ENCODE measurements at places on chromosomes 11 and 22.

DNA sequence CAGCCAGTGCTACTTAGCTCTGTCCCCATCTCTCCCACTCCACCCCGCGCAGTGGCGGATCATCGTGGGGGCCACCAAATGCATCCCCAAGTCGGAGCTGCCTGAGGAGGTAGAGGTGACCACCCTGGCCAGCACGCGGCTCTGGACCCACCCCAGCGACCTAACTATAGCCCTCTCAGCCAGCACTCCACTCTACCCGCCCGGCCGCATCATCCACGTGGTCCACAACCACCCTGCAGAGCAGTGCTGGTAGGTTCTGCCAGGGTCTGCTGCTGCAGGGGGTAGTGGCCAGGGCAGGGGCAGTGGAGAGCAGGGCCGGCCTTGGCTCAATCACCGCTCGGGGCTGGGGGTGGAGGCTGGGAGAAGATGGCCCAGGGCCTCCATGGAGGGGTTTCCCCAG is 13.0 kb upstream of the MYRF start:
- DNase-seq, result no peak

DNA sequence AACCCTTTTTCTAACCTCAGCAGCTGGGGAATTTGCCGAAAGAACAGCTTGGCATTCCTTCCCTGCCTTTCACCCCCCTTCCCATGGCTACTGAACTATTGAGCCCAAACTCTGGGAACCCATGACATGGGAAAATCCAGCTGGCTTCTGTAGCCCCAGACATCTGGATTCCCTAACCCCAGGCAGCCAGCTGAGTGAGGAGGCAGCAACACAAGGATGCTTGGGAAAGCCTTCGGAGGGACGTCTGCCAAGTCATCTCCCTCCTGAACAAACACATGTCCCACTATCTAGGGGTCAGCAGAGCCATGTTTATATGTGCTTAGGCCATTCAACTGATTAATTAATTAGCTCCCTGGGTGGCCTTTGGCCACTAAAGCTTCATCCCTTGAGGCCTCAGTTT is 21.6 kb downstream of the LRRC55 start:
- DNase-seq, result no peak

DNA sequence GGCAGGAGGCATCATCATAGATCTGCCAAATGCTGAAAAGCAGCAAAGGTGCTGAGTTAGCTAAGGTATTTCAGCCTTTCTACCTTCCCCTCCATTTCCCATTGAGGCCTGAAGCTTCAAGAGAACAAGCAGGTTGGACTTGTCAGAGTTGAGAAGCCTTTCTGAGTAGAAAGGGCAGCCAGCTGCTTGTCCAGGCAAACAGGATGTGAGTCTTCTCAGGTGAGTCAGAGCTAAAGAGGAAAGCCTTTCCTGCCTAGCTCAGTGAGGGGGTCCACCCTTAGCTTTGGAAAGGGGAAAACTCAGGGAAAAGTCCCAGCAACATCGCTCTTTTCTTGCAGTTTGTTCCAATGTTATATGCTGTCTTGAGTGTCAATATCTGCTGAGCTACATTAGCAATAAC is 13.2 kb upstream of the MPZL2 start:
- no peak for DNase-seq

DNA sequence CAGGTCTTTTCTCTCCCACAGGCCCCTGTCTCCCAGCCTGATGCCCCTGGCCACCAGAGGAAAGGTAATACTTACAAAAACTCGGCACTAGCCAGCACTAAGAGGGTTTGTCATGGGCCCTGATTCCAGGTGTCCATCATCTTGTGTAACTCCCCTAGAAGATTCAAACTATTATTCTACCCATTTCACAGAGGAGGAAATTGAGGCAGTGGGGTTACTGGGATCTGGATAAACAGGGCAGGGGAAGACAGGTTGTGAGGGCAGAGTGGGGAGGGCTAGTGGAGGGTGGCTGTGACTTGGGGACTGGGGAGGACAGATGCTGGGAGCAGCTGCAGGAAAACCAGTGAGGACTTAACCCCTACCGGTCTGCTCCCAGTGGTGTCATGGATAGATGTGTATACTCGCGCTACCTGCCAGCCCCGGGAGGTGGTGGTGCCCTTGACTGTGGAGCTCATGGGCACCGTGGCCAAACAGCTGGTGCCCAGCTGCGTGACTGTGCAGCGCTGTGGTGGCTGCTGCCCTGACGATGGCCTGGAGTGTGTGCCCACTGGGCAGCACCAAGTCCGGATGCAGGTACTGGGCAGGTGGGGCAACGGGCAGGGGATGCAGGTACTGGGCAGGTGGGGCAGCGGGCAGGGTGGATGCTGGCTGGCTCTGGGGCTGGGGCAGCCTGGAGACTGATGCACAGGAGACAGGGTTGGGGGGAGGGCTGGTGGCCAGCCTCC is 1.2 kb downstream of the VEGFB start:
- no peak for DNase-seq

- DNase-seq, result no peak
Measured at GRCh38 chr11:14537134-14537599, 17.0 kb upstream of the PSMA1 start.

DNA sequence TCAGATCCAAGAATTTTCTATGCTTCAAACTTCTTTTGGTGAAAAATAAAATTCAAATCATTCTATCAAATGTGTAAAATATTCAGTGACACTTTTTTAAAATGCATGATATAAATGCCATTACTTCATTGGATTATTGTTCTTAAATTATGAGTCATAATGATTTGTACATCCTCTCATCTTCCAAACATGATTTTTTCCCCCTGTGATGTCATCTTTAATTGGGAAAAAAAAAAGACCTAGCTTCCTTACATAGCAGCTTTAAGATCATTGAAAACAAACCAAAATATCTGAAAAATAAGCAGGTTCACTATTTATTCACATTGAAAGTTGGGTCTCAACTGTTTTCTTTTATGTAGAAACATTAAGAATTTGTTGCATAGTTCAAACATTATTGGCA is 1549.4 kb downstream of the LRRC4C start:
- DNase-seq, result no peak

DNA sequence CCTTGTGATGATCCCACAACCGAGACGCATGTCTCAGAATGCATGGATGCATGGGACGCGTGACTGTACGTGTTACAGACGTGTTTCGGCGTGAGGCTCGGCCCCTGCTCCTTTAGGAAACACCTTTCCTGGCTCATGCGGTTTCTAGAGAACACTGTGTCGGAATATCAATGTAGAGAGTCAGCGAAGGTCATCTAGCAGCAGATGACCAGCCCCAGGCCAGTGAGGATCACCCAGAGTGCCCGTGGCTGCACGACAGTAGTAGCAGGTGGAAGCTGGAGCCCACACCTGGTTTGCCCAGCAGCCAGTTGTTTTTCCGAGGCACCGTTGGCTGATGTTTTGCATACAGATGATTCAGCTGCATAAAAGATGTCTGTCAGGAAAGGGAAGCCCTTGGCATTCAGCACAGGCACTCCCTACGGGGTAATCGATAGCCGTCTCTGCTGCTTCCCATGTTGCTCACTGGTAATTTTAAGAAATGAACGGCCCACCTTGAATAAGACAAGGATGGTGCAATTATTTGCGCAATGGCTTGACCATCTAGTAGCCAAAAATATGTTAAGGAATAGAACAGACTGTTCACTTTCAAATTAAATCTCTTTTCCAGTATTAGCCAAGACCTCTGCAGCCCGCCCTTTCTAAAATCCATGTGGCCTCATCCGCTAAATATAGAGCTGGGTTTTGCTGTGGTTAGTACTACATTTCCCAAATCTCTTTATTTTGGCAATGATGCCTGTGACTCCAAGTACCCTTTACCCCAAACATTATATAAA is 1.1 kb upstream of the CLTCL1 start:
- peak; percentile 31 for DNase-seq

DNA sequence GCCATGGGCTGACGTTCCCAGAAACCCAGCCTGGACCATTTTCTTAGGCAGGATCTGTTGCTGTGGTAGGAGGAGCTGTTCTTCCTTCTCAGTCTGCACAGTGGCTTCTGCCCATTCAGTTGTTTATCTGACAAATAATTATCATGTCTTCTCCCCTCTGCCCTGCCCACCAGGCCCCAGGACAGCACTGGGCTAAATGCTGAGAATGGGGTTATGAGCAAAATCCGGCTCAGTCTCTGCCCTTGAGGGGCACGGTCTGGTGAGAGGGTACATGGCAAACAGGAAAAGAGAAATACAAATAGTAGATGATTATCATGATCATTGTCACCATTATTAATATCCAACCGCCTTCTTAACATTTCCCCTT is 42.9 kb downstream of the C11orf96 start:
- no peak for DNase-seq

- DNase-seq, result peak; percentile 76
Measured at GRCh38 chr22:36258701-36259614, 6.0 kb downstream of the APOL1 start.

- DNase-seq, result no peak
Measured at GRCh38 chr22:43924877-43925276, 1.3 kb downstream of the PNPLA3 start.

- peak; percentile 1 for DNase-seq
Measured at GRCh38 chr22:49305966-49306631, 521.6 kb downstream of the BRD1 start.

- no peak for DNase-seq
Measured at GRCh38 chr11:94400050-94400449, 1.2 kb downstream of the GPR83 start.

DNA sequence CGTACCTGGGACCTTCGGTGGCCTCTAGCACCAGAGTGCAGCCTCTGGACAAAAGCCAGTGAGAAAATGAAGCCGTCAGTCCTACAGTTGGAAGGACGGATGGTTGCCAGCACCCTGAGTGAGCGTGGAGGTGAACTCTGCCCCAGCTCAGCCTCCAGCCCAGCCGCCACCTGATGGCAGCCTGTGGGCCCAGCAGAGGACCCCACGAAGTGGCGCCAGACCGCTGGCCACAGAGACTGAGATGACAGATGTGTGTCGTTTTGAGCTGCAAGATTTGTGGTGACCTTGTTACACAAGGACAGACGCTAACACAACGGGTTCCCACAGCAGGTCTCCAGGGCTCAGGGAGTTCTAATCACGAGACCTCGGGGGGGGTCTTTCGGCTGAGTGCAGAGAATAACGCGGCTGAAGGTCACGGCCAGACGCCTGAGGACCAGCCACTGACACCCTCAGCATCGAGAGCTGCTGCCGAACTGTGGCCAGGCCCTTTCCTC is 75.0 kb downstream of the BRD1 start:
- DNase-seq, result peak; percentile 22

- no peak for DNase-seq
Measured at GRCh38 chr22:45738206-45738605, 66.6 kb downstream of the ATXN10 start.

GRCh38 chr11:94727819-94728218 is 40.3 kb upstream of the AMOTL1 start:
- DNase-seq, result no peak

DNA sequence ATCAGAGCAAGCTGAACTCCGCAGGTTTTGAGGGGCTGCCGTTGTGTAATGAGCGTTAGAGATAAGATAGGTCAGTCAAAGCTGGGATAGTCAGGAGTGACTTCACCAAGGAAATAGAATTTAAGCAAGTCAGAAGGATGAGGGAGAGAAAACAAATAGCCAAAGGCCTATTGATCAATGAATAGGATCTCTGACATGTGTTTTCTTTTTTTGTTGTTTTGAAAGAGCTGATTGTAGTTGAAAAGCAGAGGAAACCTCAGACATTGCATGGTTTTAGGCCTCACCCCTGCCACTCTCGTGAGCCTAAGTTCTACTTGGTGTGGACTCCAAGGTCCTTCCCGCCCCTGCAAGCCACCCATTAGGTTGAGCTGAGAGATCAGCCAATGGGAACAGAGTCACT is 3.2 kb downstream of the EIF3L start:
- DNase-seq, result no peak

GRCh38 chr22:25853501-25854284 is 111.7 kb downstream of the MYO18B start:
- DNase-seq, result no peak

- DNase-seq, result no peak
Measured at GRCh38 chr11:67280788-67281551, 8.1 kb upstream of the ANKRD13D start.

GRCh38 chr11:10032935-10033334 is 261.1 kb downstream of the SBF2 start:
- no peak for DNase-seq

GRCh38 chr11:907668-908067 is 2.9 kb downstream of the CHID1 start:
- no peak for DNase-seq

- no peak for DNase-seq
Measured at GRCh38 chr22:49334976-49335375, 492.7 kb downstream of the BRD1 start.

GRCh38 chr11:16169541-16169940 is 186.8 kb downstream of the SOX6 start:
- no peak for DNase-seq

DNA sequence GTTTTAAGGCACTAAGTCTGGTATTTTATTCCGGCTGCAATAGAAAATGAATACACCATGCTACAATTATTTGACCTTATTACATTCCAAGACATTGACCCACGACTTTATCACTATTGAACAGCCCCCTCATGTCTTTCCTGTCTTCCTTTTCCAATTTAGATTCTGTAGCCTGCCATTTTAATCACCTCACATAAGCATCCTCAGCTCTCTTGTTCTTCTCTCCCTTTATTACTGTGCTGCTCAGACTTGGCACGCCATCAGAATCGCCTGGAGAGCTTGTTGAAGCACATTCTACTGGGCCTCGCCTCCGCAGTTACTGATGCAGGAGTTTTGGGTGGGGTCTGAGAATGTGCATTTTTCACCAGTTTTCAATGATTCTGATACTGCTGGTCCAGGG is 38.7 kb upstream of the SWAP70 start:
- no peak for DNase-seq

- no peak for DNase-seq
Measured at GRCh38 chr11:59141673-59142460, 789 bp upstream of the FAM111A start.

DNA sequence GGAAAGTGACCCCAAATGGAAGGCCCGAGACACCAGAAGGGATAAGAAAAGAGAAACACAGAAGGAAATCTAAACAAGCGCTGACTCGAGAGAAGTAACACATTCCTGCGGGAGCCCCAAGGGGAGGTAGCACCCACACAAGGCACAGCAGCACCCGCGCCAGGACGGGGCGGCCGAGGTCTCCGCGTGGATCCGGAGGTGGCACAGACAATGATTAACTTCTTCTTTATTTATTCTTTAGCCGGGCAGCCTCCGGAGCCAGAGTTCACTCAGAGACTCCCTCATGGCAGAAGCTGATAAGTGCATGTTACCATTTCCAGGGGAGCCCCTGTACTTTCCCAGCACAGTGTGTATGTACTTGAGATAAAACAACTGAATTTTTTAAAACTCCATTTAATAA is 5.1 kb downstream of the TOLLIP start:
- no peak for DNase-seq

DNA sequence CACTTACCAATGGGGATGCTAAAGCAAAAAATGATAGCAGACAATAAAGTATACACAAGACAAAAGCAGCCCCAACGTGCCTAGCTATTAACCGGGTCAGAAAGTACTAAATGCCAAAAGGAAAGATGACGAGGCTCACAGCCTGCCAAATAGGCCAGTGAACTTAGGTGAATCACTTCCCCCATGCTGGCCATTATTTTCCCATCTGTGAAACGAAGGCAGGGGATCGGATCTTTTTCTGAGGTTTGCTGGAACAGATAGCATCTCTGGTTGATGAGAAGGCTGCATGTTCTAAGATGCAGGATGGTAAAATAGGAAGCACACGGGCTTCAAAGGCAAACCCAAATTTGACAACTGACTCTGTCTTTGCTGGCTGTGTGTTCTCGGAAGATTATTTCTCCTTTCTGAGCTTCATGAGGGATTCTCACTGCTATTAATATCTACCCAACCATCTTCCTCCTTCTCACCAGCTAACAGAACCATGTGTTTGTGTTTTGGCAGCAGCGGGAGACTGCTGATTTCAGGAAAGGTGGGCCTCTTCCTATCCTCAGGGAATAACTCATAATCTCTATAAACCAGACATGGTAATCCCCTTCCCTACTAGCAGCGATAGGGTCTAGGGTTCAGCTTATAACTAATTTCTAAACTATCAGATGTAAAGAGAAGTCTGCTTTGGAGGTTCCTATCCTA is 390.7 kb downstream of the LARGE1 start:
- no peak for DNase-seq
